ENCODE measurements at places on chromosomes 6 and 20. TPM values are rescaled to one million over a fixed set of nuclear protein-coding genes. Genes with fewer than 3 reads are reported as not detected.
A peak's percentile ranks its signal among the peaks of the same experiment; 100 is the strongest.

- H3K36me3 ChIP-seq: no peaks in the 10 kb centered on the region
- H3K27me3 ChIP-seq: no peaks in the 10 kb centered on the region
- H3K27ac ChIP-seq: no peak overlapping the region
- no peak for DNase-seq
Measured at GRCh38 chr6:40845553-40845952, 193.5 kb downstream of the UNC5CL start.

DNA sequence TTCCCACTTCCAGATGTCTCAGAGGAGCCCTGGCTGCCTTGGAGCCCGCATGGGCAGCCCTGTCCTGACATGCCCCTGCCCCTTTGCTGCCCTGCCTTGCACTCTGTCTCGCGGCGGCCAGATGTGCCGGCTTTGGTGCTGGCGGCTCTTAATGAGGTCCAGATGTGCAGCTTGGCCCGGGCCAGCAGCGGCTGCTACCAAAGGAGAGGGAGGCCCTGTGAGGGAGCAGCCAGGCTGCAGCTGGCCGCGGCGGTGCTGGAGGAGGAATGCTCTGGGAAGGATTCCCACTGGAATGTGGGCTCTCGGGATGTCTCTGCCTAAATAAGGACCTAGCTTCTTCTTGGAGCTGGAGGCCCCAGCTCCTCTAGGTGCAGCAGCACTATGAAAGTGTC, 72.4 kb downstream of the FGD2 start:
- no peaks in the 10 kb centered on the region for H3K27me3 ChIP-seq
- peak; percentile 80 for DNase-seq
- peaks cover 16% of the 10 kb centered on the region for H3K4me1 ChIP-seq

GRCh38 chr6:134757911-134758361, 192.0 kb downstream of the ALDH8A1 start:
- H3K4me3 ChIP-seq: no peak overlapping the region
- H3K27ac ChIP-seq: no peak overlapping the region
- no peaks in the 10 kb centered on the region for H3K4me1 ChIP-seq
- H3K27me3 ChIP-seq: no peaks in the 10 kb centered on the region
- no peak for DNase-seq
- no peaks in the 10 kb centered on the region for H3K36me3 ChIP-seq

DNA sequence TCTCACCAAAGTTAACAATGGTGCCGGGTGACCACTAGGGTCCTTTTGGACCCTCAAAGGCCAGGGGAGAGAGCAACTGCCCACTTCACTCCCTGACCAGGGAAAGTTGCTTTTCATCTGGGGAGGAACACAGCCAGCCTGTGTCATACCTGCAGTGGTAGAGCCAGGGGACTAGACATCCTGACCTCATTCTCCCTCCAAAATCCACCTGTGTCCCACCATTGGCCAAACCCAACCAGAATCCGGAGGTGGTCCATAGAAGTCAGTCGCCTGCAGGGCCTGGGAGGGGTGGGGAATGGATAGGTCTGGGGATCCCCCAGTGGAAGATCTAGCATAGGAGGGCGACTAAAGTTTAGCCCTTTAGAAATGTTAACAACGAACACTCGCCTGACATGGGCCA, 12.8 kb downstream of the PFDN4 start:
- no peak overlapping the region for H3K4me3 ChIP-seq
- no peaks in the 10 kb centered on the region for H3K27me3 ChIP-seq
- no peak for DNase-seq
- H3K27ac ChIP-seq: no peak overlapping the region

DNA sequence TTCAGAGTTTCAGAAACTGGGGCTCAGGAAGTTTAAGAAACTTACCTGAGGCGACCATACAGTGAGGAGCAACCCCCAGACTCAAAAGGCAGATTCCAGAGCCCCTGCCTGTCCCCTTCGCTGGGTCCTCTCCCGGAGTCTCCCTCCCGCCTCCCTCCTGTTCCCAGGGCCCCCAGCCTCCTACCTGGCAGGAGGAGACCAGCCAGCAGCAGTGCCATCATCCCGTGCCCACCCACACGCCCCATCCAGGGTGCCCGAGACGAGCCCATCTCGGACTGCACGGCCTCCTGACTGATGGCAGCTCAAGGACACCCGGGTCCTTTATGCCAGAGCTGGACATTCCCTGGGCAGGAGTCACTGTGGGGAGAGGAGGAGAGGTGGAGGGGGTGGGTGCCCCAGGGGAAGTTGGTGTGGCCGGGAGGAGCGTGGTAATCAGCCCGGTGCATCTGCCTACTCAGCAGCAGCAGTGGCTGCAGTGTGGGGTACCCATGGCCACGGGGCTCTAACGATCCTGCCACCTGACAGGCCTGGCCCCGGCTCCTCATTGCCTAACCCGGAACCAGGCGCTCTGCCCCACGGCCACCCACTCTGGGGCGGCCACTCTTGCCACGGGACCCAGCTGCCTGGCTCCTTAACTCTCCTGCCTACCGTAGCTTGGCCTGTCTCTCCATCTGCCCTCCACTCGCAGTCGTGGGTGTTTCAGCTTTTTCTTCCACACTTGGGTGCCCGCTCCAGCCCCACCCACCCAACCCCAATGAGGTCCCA, at the start of gene CDSN:
CDSN (minus strand) TSS at position 296 of the 765 bp plus-strand sequence; CDS start at position 269, 27 bp downstream.
- H3K4me1 ChIP-seq: peaks cover 7% of the 10 kb centered on the region
- H3K27ac ChIP-seq: no peak within 1 kb of the TSS
- no peaks in the 10 kb centered on the region for H3K27me3 ChIP-seq
- no peak within 1 kb of the TSS for H3K4me3 ChIP-seq
- DNase-seq: no peak

- no peak overlapping the region for H3K27ac ChIP-seq
- peaks cover 33% of the 10 kb centered on the region for H3K36me3 ChIP-seq
- no peak for DNase-seq
- H3K4me3 ChIP-seq: no peak overlapping the region
- no peaks in the 10 kb centered on the region for H3K4me1 ChIP-seq
Measured at GRCh38 chr6:110621061-110621460, 144.6 kb upstream of the SLC22A16 start.

DNA sequence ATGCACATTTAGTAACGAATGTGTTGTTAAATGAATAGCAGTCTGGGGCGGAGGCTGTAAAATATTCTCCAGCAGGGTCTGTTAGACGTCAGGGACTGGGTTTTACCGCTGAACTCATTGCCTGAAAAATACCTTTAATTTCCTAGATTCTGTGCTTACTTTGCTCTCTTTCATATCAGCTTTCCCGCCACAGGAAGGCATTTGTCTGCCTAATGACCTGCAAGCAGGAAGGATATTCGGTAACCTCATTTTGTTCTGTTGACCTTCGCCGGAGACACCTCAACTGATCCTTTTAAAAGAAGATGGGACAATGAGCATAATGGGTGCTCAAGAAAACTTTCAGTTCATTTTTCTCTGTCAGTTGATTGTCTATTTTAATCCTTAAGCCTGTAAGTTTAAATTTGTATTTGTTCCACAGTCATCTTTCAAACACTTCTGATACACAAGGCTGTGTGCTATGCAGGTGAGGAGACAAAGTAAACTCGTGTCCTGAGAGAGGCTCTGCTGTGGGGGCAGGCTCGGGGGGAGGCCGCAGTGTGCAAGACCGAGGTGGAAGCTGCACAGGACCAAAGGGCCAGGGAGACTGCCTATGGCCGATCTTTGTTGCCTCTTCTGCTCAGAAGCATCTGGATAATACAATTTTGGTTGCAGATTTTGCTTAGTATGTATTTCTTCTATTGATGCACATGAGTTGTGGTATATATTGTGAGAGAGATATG, 27.4 kb upstream of the SIM1 start:
- DNase-seq: no peak
- no peak overlapping the region for H3K4me3 ChIP-seq
- H3K36me3 ChIP-seq: no peaks in the 10 kb centered on the region
- no peaks in the 10 kb centered on the region for H3K4me1 ChIP-seq
- peaks cover 11% of the 10 kb centered on the region for H3K27me3 ChIP-seq

DNA sequence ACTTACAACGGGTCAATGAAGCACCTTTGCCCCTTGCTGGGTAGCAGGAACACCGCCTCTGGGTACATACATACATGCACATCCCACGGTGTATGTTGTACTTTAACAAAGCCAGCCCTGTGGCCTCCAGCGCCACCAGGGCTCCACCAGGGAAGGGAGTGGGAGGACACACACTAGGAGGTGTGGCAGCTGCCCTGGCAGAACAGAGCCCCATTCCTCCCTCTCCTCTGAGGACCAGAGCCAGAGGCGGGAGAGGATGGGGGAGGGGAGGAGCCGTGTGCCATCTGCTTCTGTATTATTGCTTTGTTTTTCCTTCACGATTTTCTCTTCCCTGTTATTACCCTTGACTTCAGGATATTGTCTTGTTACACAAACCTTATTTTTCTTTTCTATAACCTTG, 105.8 kb upstream of the TRAF3IP2 start:
- H3K27ac ChIP-seq: no peak overlapping the region
- H3K4me3 ChIP-seq: no peak overlapping the region
- peaks cover 23% of the 10 kb centered on the region for H3K4me1 ChIP-seq
- DNase-seq: no peak

- no peak overlapping the region for H3K4me3 ChIP-seq
- H3K27me3 ChIP-seq: no peaks in the 10 kb centered on the region
- no peak overlapping the region for H3K27ac ChIP-seq
- peaks cover 10% of the 10 kb centered on the region for H3K4me1 ChIP-seq
Measured at GRCh38 chr6:148218542-148219258, 123.9 kb upstream of the SASH1 start.

- no peak for DNase-seq
- H3K27ac ChIP-seq: no peak overlapping the region
- no peak overlapping the region for H3K4me3 ChIP-seq
- no peaks in the 10 kb centered on the region for H3K36me3 ChIP-seq
- no peaks in the 10 kb centered on the region for H3K27me3 ChIP-seq
Measured at GRCh38 chr6:133504761-133505160, 263.6 kb downstream of the EYA4 start.

DNA sequence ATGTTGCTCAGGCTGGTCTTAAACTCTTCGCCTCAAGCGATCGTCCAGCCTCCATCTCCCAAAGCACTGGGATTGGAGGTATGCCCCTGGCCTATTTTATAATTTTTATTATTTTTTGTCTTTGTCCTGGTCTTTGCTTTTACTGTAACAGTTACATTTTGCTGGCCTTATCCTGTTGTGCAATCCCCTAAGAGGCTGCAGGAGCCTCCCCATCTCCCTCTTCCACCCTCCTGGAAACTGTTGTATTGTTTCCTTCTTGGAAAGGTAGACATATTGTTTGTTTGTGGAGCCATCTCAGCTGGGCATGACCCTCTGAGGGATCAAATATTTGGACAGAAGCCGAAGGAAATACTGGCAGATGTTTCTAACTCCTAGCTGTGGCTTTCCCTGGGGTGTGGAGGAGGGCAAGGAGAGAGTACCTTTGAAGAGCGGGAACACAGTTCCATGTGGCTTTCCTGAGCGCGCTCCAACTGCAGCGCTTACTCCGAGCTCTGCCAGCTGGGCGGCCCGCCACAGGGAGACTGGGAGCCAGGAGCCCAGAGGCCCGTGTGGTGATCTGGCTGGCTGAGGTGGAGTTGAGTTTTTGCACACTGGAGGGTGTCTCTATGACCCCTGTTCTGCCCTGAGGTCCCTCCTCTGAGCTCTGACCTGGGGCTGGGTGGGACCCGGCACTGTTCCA, 4.9 kb downstream of the MAPK13 start:
- H3K4me3 ChIP-seq: no peak overlapping the region
- peaks cover 18% of the 10 kb centered on the region for H3K4me1 ChIP-seq
- no peaks in the 10 kb centered on the region for H3K27me3 ChIP-seq
- H3K36me3 ChIP-seq: peaks cover 29% of the 10 kb centered on the region

DNA sequence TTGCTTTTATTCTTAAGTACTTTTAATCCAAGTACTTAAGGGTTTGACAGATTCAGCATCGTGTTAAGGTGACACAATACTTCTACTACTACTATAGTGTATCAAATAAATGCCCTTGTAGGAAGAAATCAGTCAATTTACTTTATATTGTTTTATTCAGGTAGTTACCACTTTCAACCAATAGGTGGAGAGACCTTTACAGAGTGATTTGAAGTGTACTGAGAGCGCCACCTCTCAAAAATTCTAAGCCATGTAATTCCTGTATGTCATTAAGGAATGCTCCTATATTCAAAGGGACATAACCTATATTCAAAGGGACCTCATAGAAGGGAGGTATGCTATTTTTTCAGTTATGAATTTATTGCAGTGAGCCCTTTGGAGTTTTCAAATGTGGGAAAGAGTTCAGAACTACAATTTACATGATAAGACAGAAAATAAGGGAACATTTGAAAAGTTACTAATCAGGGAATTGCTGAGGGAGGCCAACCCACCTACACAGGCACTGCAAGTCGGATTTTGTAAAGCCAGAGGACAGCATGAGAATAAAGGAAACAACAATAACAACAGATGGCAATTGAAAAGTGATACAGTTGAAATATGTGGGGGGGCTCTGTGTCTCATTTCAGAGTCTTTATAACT, 955.6 kb downstream of the TBC1D32 start:
- H3K27ac ChIP-seq: no peak overlapping the region
- H3K27me3 ChIP-seq: no peaks in the 10 kb centered on the region
- no peak for DNase-seq
- no peaks in the 10 kb centered on the region for H3K36me3 ChIP-seq
- H3K4me1 ChIP-seq: no peaks in the 10 kb centered on the region

- H3K27me3 ChIP-seq: no peaks in the 10 kb centered on the region
- no peaks in the 10 kb centered on the region for H3K36me3 ChIP-seq
- H3K27ac ChIP-seq: no peak overlapping the region
Measured at GRCh38 chr6:162343936-162344645, 383.5 kb downstream of the PRKN start.

- DNase-seq: no peak
- H3K27me3 ChIP-seq: no peaks in the 10 kb centered on the region
- H3K4me3 ChIP-seq: no peak overlapping the region
- H3K4me1 ChIP-seq: peaks cover 5% of the 10 kb centered on the region
- H3K36me3 ChIP-seq: no peaks in the 10 kb centered on the region
Measured at GRCh38 chr6:4914420-4915159, 89.2 kb downstream of the RPP40 start.

DNA sequence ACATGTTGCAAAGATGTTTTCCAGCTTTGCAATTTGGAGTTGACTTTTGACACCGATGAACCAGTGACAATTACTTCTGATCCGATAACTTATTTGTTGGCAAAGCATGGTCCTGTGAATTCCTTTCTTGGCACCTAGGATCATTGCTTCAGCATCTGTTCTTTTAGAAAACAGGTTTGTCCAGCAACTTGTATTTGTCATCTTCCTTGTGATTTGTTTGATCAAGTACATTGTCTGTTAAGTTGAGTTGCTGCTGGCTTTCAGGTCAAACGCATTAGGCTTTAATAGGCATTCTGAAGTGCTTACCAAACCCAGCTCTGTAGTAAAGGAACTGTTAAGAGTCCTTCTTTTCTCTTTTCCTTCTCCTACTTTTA, 192.4 kb upstream of the ZNF217 start:
- H3K27ac ChIP-seq: no peak overlapping the region
- H3K4me3 ChIP-seq: no peak overlapping the region

- H3K4me1 ChIP-seq: no peaks in the 10 kb centered on the region
- H3K36me3 ChIP-seq: no peaks in the 10 kb centered on the region
- no peak for DNase-seq
- H3K27me3 ChIP-seq: no peaks in the 10 kb centered on the region
- H3K27ac ChIP-seq: no peak overlapping the region
Measured at GRCh38 chr6:26350858-26351543, 14.0 kb upstream of the BTN3A2 start.

- H3K27me3 ChIP-seq: no peaks in the 10 kb centered on the region
- H3K36me3 ChIP-seq: no peaks in the 10 kb centered on the region
- no peak overlapping the region for H3K4me3 ChIP-seq
- H3K4me1 ChIP-seq: no peaks in the 10 kb centered on the region
- no peak for DNase-seq
Measured at GRCh38 chr6:141443668-141444289, 688.9 kb upstream of the GJE1 start.

- no peaks in the 10 kb centered on the region for H3K36me3 ChIP-seq
- no peak for DNase-seq
Measured at GRCh38 chr6:157954150-157955117, 27.2 kb upstream of the SYNJ2 start.

Gene SIRPD
- total RNA-seq: 0.78 TPM

Gene BPIFA1
- total RNA-seq: not detected

Gene RBPJL
- total RNA-seq: not detected

Gene NPEPL1
- total RNA-seq: 41.6 TPM

Gene USP49
- total RNA-seq: 2.7 TPM
